Renal pelvis (tissue), 12 donors: ENCODE measurements at places on chromosomes 7 and 10. TPM values are rescaled to one million over a fixed set of nuclear protein-coding genes. Genes with fewer than 3 reads are reported as not detected.

- DNase-seq = no peak
These were observed 2.7 kb downstream of the MUC3A start for GRCh38 chr7:100951888-100952560.

DNA sequence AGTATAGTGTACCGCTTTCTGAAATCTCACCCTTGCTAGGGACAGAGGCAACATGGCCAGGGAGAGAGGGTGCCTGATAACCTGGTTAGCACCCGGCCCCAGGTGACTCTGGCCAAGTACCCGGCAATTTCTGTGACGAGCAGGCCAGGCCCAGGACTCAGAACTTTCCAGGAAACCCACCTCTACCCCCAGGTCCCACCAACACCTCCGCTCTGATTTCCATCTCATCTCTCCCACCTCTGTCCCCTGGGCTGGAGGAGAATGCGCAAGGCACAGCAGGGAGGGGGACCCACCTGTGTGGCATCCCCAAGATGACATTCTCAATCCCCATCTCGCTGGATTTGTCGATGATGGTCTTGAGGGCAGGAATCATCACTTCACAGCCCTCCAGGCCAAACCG lies 11.6 kb downstream of the OGDHL start:
- DNase-seq = no peak

DNA sequence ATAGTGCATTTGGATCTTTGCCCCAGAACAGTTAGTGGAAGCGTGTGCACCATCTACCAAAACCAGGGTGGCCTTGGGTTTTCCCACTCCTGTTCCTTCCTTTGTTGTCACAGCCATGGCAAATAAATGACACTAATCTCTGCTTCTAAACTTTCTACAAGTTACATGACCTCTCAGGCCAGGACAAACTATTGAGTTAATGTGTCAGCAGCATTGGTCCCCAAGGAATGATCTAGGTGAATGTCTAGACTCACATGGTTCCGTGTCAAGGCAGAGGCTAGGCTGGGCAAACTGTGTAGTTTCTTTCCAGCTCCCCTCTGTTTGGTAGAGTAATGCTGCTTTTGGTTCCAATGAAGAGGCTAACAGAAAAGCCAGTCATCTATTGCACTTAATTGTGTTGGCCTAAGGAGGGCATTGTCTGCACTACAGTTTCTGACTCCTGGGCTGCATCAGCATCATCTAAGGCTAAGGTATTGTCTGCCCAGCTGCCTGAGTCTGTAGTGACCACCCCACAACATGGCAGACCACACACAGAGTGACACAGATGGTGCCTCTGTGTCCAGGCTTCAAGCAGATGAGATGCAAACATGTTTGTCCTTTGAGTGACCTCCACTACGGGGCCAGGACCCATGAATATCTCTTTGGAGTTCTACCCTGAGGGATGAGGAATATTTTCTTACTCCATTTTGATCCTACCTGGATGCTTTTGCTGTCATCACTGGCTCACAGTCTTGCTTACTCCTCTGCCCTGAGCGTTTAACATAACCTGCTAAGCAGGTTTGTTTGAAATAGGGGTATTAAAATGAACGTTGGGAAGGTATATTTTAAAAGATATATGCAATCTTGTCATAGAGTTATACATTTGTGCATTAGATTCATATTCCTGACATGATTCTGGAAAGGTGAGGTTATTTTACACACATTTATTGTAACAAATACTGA lies 1.7 kb downstream of the CYP3A4 start:
- no peak for DNase-seq

- DNase-seq = no peak
These were observed 81.2 kb downstream of the FZD1 start for GRCh38 chr7:91345449-91345848.

DNA sequence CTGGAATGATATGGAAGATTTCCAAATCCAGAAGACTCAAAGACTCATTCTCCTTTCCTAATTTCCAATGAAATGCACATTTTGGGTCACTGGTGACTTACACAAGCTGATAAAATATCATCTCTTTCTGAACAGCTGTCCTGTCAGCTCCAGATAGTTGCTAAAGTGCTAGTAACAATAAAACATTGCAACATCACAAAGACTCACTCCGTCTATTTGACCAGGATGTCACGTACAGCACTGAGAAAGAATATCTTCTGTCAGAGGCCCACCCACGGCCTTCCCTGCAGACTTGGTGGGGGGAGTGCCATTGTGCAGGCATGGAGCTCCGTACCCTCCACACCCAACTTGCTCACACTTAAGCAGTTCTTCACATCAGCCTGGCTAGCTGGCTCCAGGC lies 78.9 kb upstream of the EGR2 start:
- no peak for DNase-seq

DNA sequence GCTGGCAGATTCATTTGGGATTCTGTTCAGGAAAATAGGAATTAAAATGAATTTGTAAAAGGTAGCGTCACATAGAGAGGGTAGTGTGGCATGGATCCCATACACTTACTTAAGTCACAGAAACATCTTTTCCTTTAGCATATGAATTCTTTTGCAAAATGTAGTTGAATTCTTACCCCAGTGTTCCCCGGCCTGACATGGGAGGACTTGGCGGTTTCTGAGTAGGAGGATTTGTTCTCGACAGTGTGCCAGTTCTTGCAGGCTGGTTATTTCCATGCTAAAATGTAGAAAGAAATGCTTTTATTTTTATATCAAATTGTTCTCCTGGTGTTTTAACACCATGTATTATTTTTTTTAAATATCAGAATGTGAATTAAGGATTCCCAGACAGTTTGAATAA lies 72.6 kb downstream of the PDSS1 start:
- no peak for DNase-seq

GRCh38 chr10:89471110-89471809 lies 56.9 kb downstream of the IFIT5 start:
- DNase-seq = no peak

- no peak for DNase-seq
These were observed 172.4 kb downstream of the SEMA3E start for GRCh38 chr7:83476511-83477050.

GRCh38 chr7:23220690-23221305 lies 25.8 kb upstream of the GPNMB start:
- no peak for DNase-seq

DNA sequence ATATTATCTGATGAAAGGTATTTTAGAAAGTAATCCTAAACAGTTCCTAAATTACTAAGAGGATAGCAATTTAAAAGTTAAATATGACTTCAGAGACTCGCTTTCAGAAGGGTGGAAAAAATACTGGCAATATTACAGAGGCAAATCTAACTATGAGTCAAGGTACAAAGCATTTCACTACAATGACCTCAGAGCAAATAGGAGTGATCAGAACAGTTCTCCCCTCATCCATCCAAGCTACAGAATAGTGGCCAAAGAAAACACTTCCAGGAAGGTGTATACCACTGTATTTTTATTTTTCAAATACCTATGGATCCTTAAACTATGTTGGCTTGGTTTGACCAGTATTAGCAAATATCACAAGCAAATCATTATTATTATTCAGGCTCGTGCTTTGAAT lies 112.8 kb upstream of the ODAD2 start:
- DNase-seq = no peak

The GBX1 gene
- not detected for polyA plus RNA-seq

The TMEM225B gene
- polyA plus RNA-seq = 1.7 TPM

The PNLIP gene
- polyA plus RNA-seq = not detected

The CRHR2 gene
- polyA plus RNA-seq = not detected
